GM19239 (cell line): ENCODE measurements at places on chromosomes 12 and 14.

GRCh38 chr12:16788506-16789203, 182.7 kb upstream of the LMO3 start:
- no peak for DNase-seq

- DNase-seq, result no peak
Observed at GRCh38 chr12:12891080-12891880, at the start of gene GPRC5A. Gene GPRC5A, plus strand, starts transcription at chr12:12891562. Its CDS starts 16,688 bp downstream, at chr12:12908250.

GRCh38 chr14:24095271-24096068, 1.4 kb downstream of the PCK2 start:
- peak; percentile 92 for DNase-seq

DNA sequence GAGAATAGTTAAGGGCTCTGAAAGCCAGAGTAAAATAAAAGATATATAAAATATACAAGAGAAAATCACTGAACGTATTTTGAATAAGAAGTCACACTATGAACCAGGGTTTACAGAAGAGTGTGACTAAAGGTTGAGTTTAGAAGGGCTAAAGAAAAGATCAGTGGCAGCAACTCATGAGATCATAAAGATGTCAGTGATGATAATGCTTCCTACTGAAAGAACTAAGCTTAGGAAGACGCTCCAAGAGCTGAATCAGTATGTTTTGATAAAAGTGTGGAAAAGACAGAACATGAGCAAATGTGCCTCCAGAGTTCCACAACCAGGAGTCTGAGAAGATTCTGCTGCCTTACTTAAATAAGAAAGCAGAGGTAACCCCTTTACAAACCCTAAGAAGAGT, 74.6 kb downstream of the KITLG start:
- no peak for DNase-seq
